COR-L47 (cell line): ENCODE measurements at places on chromosomes 5 and 9.

GRCh38 chr9:94870793-94871558, 144.5 kb downstream of the AOPEP start:
- DNase-seq = no peak

DNA sequence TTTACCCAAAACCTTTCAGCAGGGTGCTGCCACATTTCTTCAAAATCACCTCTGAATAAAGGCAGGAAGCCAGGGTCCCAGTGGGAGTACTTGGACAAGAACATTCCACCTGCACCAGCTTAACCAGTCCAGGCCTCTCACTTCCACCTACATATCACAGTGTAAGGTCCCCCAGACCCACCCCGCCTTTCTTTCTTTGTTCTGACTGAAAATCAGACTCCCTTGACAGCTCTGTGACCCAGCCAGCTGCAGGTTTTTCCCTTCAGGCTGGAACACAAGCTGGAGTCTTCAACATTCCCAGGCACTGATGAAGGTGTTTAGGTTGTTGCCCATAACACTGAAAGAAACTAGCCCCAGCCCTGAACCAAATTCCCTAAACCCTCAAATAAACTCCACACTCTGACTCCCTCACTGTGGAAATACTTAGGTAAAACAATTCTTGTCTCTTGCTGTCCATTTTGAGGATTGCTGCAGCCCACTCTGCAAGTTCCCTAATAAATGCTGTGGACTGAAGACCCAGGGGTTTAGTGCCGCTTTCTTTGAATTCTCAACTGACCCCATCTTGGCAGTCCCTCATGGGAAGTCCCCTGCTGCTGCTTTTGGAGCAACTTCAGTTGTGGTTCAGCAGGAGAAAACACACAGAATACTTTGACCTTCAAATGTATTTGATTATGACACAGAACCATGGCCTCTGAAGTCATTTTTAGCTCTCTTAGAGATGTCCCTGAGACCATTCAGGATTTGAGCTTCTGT, 24.8 kb downstream of the P4HA2 start:
- DNase-seq = no peak

DNA sequence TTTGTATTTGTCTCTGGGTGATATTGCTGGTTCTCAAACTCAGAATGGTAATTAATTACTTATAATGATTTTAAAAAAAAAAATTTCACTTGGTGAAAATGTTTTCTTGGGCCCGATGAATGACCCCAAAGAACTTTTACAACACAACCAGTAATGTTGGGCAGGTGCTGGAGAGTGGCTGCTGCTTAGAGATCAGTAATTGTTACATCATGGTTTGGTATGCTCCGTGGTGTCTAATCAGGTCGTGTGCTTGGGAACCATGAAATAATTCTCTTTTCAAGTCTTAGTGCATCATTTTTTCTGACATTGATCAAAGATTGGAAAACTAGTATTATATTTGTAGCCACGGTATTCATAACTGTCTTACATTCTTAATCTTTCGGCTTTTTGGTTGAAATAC, 29.3 kb downstream of the PCBD2 start:
- DNase-seq = no peak

DNA sequence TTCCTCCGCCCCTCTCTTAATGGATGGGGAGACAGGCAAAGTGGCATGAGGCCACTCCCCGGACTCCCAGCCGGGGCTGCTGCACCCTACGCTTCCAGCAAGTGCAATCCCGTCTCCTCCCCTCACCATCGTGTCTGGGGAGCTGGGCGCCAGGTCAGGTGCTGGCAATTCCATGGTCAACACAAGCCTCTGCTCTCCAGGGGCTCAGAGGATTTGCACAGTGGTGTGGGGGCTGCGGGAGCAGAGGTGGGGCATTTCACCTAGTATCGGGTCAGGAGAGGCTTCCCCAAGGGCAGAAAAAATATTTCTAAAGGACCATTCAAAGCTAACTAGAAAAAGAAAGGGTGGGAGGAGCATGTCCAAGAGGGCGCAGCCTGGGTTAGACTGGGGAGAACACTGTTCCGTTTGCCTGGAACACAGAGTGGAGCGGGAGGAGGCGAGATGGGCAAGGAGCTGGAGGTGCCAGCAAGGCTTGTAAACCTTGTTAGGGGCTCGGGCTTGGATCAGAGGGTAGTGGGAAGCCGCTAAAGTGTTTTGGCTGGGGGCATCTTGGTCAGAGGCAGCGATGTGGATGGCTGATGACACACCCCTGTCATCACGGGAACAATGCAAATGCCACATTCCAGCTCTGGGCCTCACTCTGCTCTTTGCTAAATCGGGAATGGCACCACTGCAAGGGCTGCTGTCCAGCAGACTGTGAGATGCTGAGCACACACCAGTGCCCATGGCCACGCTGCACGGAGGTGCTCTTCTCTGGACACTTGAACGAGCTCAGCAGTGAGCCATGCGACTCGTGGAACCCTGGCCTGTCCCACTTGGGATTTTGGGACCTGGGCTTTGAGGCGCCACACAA, 191.7 kb downstream of the CDK5RAP2 start:
- no peak for DNase-seq

GRCh38 chr9:76562511-76562911, 103.5 kb downstream of the GCNT1 start:
- DNase-seq = no peak

- no peak for DNase-seq
These were observed 34.3 kb upstream of the OLFM1 start for GRCh38 chr9:135053133-135053532.

- no peak for DNase-seq
These were observed 213.3 kb downstream of the TSSK1B start for GRCh38 chr5:113221294-113222176.

DNA sequence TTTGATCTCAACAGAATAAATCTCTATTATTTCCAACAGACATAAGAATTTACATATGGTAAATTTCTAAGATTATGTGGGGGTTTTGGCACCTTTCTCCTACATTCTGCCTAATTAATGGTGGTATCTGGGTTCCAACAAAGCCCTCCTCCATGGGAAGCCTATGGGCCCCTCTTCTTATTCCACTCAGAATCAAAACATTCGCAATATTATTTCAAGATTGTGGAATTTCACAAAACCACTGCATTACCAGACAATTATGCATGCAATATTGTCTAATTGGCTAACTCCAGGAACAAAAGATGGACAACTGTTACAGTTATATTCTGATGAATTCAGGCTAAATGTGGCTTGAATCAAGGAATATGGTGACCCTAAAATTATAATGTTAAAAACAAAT, 434.0 kb downstream of the NFIB start:
- no peak for DNase-seq

DNA sequence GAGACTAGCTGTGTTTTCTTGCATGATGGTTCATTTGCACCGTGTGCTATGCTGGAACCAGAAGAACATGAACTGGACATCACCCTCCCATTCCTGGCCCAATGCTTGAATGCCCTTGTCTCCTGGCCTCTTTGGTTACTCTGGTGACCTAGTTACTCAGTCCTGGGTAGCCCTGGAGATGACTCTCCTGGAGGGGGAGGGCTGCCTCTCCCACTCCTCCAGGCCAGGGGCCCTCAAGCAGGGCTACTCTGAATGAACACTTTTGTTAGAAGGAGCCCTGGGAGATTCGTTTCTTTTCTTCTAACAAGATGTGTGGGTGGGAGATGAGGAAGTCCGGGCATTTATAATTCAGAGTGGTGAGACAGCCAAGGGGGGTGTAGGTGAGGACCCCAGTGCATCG, 12.0 kb upstream of the NKX2-5 start:
- DNase-seq = no peak

- no peak for DNase-seq
These were observed 285.4 kb downstream of the TLE4 start for GRCh38 chr9:79857188-79857587.

DNA sequence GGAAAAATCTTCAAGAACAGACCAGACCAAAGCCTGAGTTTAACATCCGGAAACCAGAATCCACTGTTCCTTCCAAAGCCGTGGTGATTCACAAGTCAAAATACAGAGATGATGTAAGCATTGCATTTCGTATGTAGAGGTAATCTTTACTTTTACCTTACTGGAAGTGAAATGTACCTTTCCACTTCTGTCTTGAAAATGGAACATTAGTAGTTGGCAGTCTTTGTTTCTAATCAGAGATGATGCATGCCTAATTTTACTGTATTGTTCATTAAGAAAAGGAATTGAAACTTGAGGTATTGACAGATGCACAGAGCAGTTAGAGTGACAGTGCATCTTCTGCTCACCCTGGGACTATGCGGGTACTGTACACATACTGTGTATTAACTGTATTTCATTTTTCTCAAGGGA, 34.6 kb downstream of the HABP4 start:
- no peak for DNase-seq

GRCh38 chr5:2320611-2321010, 430.9 kb downstream of the IRX2 start:
- DNase-seq = no peak

GRCh38 chr9:128274245-128274644, 1.6 kb downstream of the GOLGA2 start:
- DNase-seq = no peak

GRCh38 chr5:153573326-153574033, 83.0 kb downstream of the GRIA1 start:
- DNase-seq = no peak

DNA sequence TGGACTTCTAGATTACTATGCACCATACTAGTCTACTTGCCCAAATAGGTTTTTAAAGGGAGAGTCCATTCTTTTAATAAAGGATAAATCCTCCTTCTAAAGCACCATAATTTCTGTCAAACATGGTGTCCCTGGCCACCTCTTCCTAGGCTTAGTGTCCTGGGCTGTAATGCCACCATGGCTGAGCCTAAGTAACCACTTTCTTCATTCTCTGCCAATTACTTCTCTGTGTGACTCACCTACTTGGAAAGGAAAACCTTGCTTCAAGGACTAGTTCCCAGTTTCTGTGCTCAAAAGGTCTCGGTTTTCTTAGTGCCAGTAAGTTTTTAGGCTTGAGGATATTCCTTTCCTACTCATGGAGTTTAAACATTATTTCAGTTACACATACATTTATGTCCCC, 273.4 kb downstream of the DENND1A start:
- no peak for DNase-seq

DNA sequence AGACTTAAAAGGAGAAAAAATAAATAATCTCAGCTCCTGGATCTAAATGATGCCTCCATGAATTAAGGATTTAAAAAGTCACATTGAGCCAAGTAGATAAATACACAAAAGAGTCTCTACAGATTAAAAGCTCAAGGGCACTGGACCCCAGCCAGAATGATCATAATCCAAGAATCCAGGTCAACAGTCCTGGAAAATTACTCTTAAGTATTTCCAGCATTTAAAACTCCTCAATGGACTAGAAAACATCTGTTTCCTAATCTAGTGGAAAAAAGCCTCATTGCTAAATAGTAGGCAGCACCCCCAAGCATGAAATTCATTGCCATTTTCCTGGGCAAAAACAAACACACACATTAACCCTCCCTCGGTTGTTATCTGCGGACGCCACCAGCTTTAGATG, 96.8 kb downstream of the FRMD3 start:
- DNase-seq = no peak

GRCh38 chr9:36137392-36138004, 965 bp downstream of the GLIPR2 start:
- no peak for DNase-seq

DNA sequence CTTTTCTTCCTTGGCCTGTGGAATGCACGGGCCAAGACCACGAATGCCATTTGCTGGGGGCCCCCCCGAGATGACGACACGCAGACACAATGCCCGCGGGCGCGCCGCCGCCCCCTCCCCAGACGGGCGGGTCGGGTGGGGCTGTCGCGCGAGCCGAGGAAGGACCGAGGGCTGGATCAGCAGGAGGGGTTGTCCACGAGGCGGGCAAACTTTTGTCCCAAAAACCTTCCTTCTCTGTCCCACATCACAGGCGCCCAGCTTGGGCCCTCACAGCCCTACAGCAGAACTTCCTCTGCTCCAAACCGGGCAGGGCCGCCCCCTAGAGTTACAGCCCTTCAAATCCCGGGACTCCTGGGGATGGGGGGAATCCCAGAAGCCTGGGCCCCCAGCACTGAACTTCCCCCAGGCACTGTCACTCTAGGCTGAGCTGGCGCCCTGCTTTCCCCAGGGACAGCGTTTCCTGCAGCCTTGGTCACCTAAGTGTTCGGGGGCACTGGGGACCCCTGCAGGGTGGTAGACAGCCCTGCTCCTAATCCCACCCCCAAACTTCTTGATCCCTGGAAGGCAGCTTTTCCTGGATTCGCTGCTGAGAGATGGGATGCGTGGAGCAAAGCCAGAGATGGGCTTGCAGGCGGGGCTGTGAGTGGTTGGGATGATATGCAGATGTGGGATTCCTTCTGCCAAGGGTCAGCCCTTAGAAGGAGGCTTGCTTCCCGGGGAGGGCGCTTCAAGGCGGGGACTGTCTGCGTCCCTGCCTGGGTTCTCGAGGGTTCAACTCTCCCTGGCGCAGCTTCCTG, 980 bp downstream of the COL5A1 start:
- DNase-seq = no peak

DNA sequence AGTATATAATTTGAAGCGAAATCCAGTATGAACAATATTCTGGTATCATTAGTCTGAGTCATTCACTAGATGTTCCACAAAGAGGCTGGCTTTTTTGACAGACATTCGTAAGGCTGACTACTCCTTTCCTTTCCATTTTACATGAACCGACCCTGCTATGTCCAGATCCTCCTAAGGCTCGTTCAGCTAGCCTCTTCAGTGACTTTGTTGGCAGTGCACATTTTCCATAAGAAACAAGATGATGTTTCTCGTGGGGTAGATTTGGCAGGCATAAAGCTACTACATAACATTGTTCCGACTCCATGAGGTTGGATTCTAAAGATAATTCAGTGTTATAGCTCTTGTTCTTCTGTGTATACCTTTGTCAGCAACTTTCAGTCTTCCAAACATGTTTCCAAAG, 49.0 kb downstream of the ZNF462 start:
- DNase-seq = no peak

DNA sequence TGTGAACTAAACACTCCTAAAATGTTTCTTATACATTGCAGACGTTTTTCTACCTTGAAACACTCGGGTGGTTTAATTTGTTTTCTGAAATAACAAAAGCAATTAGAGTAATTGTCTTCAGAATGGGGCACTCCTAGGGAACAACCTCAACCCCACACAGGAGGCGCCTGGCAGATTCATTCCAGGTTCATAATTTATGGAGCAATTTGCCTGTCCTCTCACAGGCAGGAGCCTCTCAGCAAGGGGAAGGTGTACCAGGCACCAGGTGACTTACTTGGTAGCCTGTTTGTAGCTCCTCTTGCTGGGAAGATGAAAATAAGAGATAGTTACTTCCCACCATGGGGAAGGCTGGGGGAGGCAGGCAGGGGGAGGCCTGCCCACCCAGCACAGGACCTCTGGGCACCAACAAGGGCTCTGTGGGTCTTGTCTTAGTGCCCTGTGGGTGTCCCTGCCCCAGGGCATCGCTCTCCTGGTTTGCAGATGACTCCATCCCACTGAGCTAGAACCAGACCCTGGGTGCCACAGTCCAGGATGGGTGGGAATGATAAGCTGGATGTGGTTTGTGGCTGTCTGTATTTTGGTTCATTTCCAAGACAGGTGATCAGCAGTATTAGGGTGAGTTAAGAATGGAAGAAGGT, 144.4 kb downstream of the FSTL4 start:
- peak; percentile 93 for DNase-seq

- no peak for DNase-seq
These were observed 98.6 kb upstream of the IER5L start for GRCh38 chr9:129276486-129277230.
